Stimulated activated effector memory CD8-positive, alpha-beta T cell treated with anti-CD3 and anti-CD28 coated beads, Interleukin-12 subunit alpha, Interleukin-12 subunit beta, amount 100 ng/mL, for 72 hours (primary cell): ENCODE measurements at places on chromosomes 7 and 10.
A peak's percentile ranks its signal among the peaks of the same experiment; 100 is the strongest.

GRCh38 chr10:125840955-125841354 lies 17.6 kb downstream of the BCCIP start:
- no peak for DNase-seq

DNA sequence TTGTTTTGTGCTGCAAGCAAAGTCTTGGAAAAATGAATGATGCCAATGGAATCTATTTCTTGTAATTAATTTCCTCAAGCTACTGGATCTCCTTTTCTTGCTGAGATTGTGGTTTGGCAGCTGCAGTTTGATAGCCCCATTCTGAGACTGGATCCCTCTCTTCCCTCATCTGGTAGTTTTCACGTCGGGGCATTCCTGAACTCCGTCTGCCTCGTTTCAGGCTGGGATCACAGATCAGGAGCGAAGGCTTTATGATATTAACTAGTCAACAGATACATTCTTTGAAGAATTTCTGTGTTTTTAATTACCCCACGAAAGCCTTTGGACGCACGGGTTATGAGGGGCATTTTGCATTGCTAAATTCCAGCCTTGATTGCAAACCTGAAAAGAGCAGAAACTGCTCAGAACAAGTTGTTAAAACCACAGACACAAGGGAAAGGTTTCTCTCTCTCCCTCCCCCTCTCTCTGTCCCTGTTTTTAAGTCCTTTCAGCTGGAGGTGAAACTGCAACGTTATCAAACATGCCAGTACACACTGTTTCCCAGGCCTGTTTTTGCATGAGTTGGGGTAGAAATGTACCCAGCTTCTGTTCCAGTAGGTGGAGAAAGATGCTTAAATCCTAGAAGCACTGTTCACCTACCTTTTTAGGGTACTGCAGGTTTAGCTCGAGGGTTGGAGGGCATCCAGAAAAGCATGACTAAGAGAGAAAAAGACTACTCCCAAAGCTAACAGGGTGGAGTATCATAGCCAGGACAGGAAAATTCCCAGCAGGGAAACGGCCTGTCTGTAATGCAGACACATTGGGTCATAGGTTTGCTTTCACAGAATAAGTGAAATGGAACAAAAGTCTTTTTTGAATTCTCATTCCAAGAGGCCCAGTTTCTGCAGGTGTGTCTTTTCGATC lies 124.3 kb downstream of the CUX1 start:
- DNase-seq, result no peak

- no peak for DNase-seq
These were observed 194.0 kb downstream of the DOCK4 start for GRCh38 chr7:112012242-112012641.

- DNase-seq, result no peak
These were observed 97.5 kb downstream of the PTPN20 start for GRCh38 chr10:47008769-47009168.

- DNase-seq, result peak; percentile 54
These were observed 156.3 kb downstream of the PHF14 start for GRCh38 chr7:11130012-11130411.

DNA sequence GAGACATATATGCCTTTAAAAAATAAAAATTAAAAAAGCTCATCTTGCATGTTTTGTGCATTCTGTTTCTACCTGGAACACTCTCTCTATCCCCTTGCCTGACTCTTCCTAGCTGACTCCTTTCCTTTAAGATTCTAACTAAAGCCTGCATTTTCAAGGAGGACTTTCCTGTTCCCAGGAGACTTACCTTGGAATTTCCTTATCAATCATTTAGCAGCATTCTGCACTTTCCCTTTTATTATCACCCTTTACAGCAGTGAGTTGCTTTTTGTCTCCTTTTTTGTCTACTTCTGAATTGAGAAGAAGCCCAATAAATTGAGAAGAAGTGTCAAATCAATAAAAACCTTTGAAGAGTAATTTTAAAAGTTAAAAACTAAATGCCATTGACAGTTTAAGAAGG lies 142.2 kb upstream of the TMEM196 start:
- no peak for DNase-seq

- DNase-seq, result no peak
These were observed 12.8 kb downstream of the LBX1 start for GRCh38 chr10:101216207-101217043.

DNA sequence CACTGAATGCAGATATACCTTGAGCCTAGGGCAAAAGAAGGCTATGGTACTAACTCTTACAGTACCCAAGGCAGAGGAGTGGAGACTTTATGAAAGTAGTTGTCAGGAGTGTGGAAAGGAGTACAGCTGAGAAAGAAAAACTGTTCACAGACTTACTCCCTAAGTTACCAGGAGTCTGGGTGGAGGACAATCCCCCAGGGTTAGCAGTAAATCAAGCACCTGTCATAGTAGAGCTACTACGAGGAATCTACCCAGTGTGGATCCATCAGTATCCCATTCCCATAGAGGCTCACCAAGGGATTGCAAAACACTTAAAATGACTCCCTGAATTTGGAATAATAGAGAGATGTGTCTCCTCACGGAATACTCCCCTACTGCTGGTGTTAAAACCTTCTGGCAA lies 10.1 kb upstream of the ZNF33B start:
- DNase-seq, result no peak

DNA sequence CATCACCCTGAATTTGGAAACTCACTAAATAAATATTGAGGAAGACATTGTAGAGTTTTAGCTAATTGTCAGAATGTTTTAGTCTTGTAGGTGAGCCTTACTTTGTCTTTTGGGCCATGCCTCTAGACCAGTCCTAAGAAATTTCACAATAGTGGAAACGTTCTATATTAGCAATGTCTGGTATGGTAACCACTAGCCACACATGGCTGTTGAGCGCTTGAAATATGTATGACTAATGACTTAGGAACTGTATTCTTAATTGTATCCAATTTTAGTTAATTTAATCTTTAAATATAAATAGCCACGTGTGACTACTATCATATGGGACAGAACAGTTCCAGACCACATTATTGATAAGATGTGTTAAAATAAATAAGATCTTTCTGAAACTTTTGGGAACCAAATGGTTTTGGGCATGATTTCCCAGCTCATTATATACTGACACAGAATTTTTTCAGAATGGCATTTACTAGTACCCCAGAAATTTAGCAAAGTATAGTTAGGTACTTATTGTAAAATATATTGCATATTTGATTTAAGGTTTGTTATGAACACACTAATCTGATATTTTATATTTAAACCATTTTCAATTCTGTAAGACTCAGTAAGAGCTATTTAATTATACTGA lies 95.0 kb downstream of the VPS50 start:
- DNase-seq, result no peak

DNA sequence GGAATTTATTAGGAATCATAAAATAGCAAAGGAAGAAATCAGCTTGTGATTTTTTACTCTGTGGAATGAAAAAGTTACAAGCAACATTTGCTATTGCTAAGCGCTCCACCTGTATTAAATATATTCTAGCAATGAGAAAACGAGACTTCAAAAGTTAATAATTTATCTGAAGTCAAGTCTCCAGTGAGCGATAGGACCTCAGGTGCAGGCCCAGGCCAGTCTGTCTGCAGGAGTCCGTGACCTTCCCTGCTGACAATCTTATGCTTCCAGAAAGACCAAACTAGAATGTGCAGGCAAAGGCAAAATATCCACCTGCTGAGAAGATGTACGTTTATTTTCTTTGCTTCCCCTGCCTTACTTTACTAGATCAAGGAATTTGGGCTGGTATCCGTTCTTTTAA lies 22.7 kb downstream of the MRC1 start:
- DNase-seq, result no peak

DNA sequence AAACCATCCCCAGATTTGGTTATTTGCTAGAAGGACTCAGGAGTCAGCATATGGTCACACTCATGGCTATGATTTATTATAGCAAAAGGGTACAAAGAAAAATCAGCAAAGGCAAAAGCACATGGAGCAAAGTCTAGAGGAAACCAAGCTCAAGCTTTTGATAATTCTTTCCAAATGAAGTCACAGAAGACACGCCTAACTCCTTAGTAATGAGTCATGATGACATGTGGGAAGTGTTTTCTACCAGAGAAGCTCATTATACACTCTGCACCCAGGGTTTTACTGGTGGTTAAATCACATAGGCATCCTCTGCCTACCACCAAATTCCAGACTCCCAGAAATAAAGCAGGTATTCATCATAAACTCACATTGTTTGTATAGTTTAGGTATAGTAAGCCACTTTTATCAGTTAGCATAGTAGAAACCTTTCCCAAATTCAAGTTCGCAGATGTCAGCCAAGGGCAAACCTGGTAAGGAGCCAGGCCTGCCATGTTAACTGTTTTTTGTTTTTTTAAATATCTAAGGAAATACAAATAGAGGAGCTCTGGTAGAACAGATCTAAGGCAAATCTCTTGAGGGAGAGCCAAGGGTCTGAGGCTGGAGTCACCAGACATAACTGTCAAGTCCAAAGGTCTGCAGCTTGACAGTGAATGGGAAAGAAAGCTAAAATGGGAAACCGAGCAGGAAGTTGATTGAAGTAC lies 15.4 kb upstream of the HIBADH start:
- DNase-seq, result no peak

- DNase-seq, result no peak
These were observed 59.3 kb upstream of the NMT2 start for GRCh38 chr10:15227611-15228372.
